ENCODE measurements at places on chromosomes 3 and 15.

GRCh38 chr3:196793246-196793645 is 53.6 kb downstream of the PAK2 start:
- DNase-seq: no peak

DNA sequence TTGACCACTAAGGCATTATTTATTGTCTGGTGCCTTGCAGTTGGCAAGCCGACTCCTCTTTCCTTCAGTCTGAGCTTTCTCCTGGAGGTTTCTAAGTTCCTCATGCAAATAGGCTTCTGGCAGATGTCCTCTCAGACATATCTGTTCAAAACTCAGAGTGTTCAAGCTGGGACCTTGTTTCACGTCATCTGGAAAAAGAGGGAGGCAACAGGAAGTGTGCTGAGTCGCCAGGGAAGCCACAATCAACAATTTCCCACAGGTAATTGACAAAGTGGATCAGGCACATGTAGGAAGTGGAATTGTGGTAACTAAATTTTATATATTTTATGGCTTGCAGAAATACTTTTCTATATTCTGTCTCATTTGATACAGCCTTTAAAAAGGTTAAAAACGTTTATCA is 14.6 kb downstream of the SCG5 start:
- no peak for DNase-seq

- DNase-seq: no peak
Observed at GRCh38 chr15:80174017-80174746, 21.4 kb downstream of the FAH start.

DNA sequence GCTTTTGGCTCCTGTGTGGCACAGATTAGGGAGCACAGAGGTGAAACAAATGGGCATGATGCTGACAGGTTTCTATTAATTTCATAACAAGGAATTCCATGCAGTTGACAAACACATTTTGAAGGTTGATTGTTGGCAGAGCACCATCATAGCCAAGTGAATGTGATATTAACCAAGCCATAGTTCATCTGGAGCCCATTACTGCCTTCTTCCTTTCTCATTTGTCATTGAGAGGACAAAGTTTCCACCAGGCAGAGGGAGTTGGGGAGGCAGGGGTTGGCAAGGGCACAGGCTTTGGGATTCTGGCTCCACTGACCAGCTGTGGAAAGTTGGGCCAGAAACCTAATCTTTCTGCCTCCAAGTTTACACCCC is 325.2 kb downstream of the MFSD1 start:
- DNase-seq: no peak

GRCh38 chr3:177679568-177680471 is 482.5 kb upstream of the TBL1XR1 start:
- no peak for DNase-seq

GRCh38 chr3:142210608-142211007 is 14.8 kb downstream of the GK5 start:
- no peak for DNase-seq
